ENCODE measurements at places on chromosomes 16 and 17.
A peak's percentile ranks its signal among the peaks of the same experiment; 100 is the strongest.

GRCh38 chr16:21301168-21301894 is 23.2 kb upstream of the CRYM start:
- peak; percentile 69 for DNase-seq

DNA sequence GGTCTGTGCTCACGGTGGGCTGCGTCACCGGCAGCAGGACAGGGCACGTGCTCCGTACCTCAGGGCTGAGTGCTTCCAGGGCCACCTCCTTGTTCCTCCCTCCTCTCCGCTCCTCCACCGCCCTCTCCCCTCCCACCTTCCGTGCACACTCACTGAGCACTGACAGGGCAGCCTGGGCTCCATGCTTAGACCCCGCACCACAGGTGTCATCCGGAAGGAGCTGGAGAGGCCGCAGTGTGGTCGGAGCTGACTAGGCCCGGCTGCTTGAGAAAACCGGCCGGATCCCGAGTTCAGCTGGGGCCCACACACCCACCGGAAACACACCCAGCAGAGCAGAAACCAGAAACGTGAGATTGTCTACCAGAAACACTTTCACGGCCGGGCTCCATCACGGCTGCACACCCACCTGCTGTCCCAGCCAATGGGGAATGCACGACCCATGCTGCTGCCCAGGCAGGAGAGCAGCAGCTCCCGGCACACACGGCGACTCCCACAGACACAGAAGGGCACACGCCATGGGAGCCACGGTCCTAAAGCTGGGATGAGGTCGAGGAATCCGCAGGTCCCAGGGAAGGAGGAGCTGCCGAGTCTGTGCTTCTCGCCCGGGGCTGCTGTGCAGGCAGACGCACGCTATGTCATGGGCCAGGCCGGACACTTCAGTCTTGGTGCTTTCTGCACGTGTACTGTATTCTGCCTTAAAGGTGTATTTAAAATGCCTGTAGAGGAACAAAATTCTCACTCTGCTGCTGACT is 55.0 kb upstream of the ZNF469 start:
- no peak for DNase-seq

GRCh38 chr16:72924537-72924926 is 123.4 kb downstream of the ZFHX3 start:
- DNase-seq: no peak

- DNase-seq: no peak
These were observed 16.0 kb downstream of the ARHGAP17 start for GRCh38 chr16:24999088-24999670.

DNA sequence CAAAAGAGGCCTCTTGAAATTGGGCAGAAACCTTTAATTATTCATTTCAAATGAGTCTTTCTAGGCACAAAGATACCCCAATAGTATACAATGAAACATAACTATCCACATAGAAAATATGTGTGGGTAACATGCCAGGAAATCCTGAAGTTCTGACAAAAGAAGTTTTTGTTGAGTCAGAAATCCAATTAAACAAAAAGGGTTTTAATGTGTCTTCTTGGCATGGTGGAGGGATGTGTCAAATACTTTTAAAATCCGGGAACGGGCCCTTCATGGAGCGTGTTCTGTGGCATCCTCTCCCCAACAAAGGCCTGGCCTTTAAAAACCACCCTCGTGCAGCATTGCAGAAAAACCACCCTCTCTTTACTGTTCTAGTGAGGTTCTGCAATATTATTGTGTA is 14.2 kb downstream of the CDRT4 start:
- no peak for DNase-seq

Measured in KG1 (cell line).